ENCODE measurements at places on chromosomes 3 and 15.

DNA sequence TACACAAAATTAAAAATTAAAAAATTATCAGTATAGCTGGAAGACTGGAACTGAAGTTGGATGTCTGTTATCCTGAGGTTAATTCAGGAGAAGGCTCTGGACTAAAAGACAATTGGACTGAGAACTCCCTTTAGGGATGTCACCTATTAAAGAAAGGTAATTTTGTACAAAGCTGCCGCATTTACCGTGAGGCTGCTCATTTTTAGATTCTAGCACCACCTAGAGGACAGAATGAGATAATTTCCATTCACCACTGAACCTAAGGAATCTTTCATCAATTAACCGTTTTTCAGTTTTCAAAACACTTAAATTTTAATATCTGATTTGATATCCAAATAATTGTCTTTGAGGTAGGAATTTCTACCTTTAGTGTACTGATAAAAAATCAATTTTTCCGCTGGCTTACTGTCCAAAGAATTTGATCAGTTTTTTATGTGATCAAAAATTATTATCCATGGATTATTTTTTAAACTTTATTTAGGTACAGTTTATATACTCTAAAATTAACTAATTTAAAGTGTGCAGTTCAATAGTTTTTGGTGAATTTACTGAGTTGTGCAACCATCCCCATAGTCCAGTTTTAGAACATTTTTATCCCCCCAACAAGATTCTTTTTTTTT, 106.7 kb upstream of the TNIK start:
- H3K4me1 ChIP-seq: no peaks in the 10 kb centered on the region
- H3K4me3 ChIP-seq: no peak overlapping the region
- DNase-seq: no peak
- H3K27ac ChIP-seq: no peak overlapping the region

- no peaks in the 10 kb centered on the region for H3K27me3 ChIP-seq
- H3K4me1 ChIP-seq: no peaks in the 10 kb centered on the region
- no peaks in the 10 kb centered on the region for H3K36me3 ChIP-seq
- no peak for DNase-seq
- no peak overlapping the region for H3K4me3 ChIP-seq
Observed at GRCh38 chr3:157913741-157914150, 192.5 kb downstream of the SHOX2 start.

DNA sequence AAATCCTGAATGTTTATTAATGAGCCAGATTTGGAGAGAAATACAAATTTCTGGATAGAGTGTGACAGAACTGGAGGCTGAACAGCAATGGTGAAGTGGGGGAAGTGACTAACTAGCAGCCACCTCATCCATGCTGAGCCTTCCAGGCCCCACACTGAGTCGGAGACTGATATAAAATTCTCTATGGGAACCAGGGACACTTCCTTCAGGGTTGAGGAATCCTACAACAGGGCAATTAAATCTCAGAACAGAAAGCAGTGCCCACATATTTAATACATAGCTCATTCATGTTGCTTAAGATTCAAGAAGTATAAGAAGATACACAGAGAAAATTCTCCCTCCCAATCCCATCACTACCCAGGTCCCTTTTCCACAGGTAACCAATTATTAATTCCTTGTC, 49.3 kb downstream of the HACD2 start:
- H3K27ac ChIP-seq: no peak overlapping the region
- no peak overlapping the region for H3K4me3 ChIP-seq
- H3K36me3 ChIP-seq: no peaks in the 10 kb centered on the region
- H3K4me1 ChIP-seq: no peaks in the 10 kb centered on the region
- H3K27me3 ChIP-seq: no peaks in the 10 kb centered on the region
- no peak for DNase-seq

DNA sequence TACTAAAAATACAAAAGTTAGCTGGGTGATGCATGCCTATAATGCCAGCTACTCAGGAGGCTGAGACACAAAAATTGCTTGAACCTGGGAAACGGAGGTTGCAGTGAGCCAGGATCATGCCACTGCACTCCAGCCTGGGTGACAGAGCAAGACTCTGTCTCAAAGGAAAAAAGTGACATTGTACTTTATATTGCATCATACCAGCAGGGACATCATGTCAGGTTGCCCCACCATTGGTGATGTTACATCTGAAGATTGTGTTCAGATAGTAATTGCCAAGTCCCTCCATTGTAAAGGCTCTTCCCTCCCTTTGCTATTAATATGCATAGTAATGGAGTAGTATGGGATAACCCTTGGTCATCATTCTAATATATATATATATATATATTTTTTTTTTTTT, 44.8 kb downstream of the FOXL2 start:
- no peak for DNase-seq
- H3K4me3 ChIP-seq: no peak overlapping the region
- no peak overlapping the region for H3K27ac ChIP-seq
- no peaks in the 10 kb centered on the region for H3K4me1 ChIP-seq
- no peaks in the 10 kb centered on the region for H3K36me3 ChIP-seq
- H3K27me3 ChIP-seq: no peaks in the 10 kb centered on the region

GRCh38 chr3:21517184-21517583, 233.8 kb downstream of the ZNF385D start:
- H3K27ac ChIP-seq: no peak overlapping the region
- H3K36me3 ChIP-seq: no peaks in the 10 kb centered on the region
- no peaks in the 10 kb centered on the region for H3K27me3 ChIP-seq
- no peak overlapping the region for H3K4me3 ChIP-seq

DNA sequence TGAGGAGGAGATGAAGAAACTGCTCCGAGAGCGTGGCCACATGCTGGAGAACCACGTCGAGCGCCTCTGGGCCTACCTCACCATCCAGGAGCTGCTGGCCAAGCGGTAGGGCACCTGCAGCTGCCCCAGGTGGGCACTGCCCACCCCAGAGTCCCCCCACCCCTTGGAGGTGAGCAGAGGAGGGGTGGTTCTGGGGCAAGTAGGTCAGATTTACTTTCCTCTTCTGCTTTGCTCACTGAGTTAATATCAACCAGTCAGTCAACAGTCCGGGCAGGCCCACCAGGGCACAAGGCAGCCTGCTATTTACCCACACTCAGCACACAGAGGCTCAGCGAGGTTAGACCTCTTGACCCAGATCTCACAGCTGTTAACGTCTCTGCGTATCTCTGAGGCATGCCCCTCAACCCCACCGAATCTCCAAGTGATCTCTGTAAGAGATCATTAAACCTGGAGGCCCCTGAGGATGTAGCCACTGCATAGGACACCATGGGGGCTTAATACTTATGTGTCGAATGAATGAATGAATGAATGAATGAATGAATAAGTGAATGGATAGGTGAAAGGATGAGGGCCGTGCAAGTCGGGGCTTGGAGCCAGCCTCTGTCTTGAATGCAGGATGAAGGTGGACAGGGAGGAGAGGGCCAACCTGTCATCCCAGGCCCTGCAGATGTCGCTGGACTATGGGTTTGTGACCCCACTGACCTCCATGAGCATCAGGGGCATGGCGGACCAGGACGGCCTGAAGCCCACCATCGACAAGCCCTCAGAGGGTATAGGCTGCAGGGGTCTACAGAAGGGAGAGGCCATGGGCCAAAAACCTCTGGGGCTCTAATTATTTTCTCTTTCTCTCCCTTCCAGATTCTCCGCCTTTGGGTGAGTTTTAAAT, 8.0 kb upstream of the ITIH3 start:
- no peak for DNase-seq
- H3K27ac ChIP-seq: no peak overlapping the region
- no peaks in the 10 kb centered on the region for H3K4me1 ChIP-seq
- no peaks in the 10 kb centered on the region for H3K36me3 ChIP-seq

DNA sequence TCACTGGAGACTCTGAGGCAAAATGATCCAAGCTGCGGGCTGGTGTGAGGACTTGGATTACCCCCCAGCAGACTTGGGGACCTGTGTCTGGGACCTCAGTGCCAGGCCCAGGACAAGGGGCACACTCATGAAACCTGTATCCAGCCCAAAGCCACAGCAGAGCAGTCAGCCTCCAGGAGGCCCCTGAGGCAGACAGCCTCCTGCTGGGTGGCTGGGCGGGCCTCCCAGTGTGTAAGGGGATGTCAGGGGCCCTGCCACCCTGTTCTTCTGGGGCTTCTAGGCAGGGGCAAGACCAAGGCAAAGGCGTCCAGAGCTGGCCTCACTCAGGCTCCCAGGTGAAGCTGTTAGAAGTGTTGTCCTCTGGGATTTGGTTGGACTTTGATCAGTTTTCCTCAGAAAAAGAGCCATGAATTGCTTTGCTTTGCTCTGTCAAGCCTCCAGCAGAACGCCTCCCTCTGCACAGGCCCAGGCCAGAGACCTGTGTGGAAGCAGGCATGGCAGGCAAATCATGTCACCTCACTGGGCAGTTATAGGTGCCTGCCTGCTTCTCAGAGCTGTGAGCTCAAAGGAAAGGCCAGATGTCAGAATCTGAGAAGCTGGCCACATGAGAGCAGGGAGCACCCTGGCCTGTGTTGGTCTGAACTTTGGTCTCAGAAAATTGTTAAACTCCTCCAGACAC, 77.4 kb downstream of the SMAD6 start:
- H3K27me3 ChIP-seq: no peaks in the 10 kb centered on the region
- no peak overlapping the region for H3K27ac ChIP-seq
- H3K36me3 ChIP-seq: no peaks in the 10 kb centered on the region
- no peak overlapping the region for H3K4me3 ChIP-seq
- H3K4me1 ChIP-seq: no peaks in the 10 kb centered on the region

DNA sequence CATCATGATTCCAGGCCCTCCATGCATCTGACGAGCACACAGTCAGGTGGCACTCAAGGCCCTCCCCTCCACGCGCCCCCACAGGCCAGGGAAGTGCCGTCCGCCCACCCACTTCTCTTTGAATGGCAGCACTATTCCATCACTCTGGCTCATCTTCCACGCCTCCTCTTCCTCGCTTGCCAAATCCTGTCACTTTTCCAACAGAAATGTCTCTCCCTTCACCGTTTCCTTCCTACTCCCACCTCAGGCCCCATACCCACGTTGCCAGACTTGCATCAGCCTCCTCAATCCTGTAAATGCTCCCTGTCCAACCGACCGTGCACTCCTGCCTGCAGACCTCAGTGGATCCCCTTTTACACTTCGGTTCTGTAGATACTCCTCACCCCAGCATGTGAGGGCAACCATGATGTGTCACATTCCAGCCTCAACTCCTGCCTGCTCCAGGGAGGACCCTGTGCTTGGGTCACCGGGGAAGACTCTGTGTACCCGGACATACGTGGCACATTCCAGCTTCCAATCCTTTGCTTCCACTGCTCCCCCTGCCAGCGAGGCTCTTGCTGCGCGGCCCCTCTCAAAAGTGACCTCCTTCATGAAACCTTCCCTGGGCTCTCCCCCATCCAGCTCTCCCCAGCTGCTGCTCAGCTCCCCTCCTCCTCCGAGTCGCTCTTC, 29.6 kb downstream of the ADCY5 start:
- no peak overlapping the region for H3K4me3 ChIP-seq
- no peaks in the 10 kb centered on the region for H3K36me3 ChIP-seq
- H3K4me1 ChIP-seq: no peaks in the 10 kb centered on the region
- no peak for DNase-seq
- H3K27ac ChIP-seq: no peak overlapping the region
- no peaks in the 10 kb centered on the region for H3K27me3 ChIP-seq

DNA sequence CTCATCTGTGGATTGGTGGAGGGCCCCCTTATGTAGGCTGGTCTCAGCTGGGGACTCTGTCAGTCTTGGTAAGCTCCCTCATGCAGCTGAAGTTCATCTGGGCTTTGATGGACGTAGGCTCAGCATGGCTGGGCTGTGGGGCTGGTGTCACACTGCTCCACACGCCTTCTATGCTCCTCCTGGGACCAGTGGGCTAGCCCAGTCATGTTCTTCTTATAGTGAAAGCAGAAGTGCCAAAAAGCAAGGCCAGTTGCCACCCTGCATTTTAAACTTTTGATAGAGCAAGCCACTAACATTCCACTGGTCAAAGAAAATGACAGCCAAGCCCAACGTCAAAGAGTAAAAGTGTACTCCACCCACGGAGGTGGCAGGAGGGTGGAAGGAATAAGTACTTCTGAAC, 165.5 kb downstream of the MEX3B start:
- H3K4me3 ChIP-seq: no peak overlapping the region
- H3K4me1 ChIP-seq: no peaks in the 10 kb centered on the region
- H3K36me3 ChIP-seq: no peaks in the 10 kb centered on the region
- no peaks in the 10 kb centered on the region for H3K27me3 ChIP-seq
- H3K27ac ChIP-seq: no peak overlapping the region

DNA sequence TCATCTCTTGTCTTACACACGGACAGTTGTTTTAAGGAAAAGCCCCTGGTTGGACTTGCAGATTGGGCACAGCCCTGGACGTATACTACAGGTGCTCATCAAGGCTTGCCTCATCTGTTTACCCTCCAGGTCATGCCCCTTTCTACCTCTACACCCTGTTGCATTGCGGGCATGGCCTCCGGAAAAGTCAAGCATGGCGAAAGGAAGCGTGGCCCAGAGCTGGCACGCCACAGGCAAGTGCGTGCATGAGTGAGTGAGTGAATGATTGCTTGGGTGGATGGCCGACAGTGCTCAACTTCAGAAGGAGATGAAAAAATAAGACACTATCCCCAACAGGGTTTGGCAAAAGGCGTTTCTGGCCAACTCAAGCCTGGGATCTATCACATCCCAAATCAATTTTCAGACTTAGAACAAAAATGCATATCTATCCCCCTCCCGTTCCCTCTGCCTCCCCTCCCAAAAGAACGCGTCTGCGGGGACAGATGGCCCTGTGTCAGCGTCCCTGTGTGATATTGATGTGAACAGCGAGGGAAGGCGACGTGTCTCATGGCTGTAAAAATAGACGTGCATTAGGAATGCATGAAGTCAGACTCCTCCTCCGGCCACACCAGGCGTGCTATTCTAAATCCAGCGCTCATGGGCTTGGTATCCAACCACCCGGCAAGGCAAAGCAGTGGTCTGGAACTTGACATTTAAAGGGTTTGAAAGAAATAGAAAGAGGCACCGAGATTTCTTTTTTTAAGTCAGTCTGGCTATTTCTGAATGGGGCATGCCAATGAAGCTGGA, 96.0 kb downstream of the RPLP1 start:
- peaks cover 14% of the 10 kb centered on the region for H3K4me1 ChIP-seq
- no peak overlapping the region for H3K27ac ChIP-seq
- DNase-seq: no peak
- no peaks in the 10 kb centered on the region for H3K27me3 ChIP-seq

GRCh38 chr15:68668926-68669600, 90.3 kb downstream of the CORO2B start:
- H3K27ac ChIP-seq: no peak overlapping the region
- no peak for DNase-seq
- no peaks in the 10 kb centered on the region for H3K36me3 ChIP-seq
- no peak overlapping the region for H3K4me3 ChIP-seq
- peaks cover 4% of the 10 kb centered on the region for H3K4me1 ChIP-seq

GRCh38 chr3:187296058-187296457, 4.5 kb upstream of the MASP1 start:
- H3K27me3 ChIP-seq: no peaks in the 10 kb centered on the region
- no peaks in the 10 kb centered on the region for H3K4me1 ChIP-seq
- H3K27ac ChIP-seq: no peak overlapping the region
- no peak overlapping the region for H3K4me3 ChIP-seq
- H3K36me3 ChIP-seq: no peaks in the 10 kb centered on the region

- no peaks in the 10 kb centered on the region for H3K27me3 ChIP-seq
- peaks cover 2% of the 10 kb centered on the region for H3K36me3 ChIP-seq
- no peak overlapping the region for H3K4me3 ChIP-seq
- peaks cover 12% of the 10 kb centered on the region for H3K4me1 ChIP-seq
- DNase-seq: no peak
- H3K27ac ChIP-seq: no peak overlapping the region
Observed at GRCh38 chr3:188217726-188218125, 63.8 kb downstream of the LPP start.

GRCh38 chr3:64308931-64309330, 83.7 kb upstream of the PRICKLE2 start:
- no peak overlapping the region for H3K27ac ChIP-seq
- H3K36me3 ChIP-seq: no peaks in the 10 kb centered on the region
- no peaks in the 10 kb centered on the region for H3K27me3 ChIP-seq
- no peak for DNase-seq
- no peak overlapping the region for H3K4me3 ChIP-seq
- no peaks in the 10 kb centered on the region for H3K4me1 ChIP-seq

All from natural killer cell (primary cell).